ENCODE measurements at places on chromosomes 3 and 15.

DNA sequence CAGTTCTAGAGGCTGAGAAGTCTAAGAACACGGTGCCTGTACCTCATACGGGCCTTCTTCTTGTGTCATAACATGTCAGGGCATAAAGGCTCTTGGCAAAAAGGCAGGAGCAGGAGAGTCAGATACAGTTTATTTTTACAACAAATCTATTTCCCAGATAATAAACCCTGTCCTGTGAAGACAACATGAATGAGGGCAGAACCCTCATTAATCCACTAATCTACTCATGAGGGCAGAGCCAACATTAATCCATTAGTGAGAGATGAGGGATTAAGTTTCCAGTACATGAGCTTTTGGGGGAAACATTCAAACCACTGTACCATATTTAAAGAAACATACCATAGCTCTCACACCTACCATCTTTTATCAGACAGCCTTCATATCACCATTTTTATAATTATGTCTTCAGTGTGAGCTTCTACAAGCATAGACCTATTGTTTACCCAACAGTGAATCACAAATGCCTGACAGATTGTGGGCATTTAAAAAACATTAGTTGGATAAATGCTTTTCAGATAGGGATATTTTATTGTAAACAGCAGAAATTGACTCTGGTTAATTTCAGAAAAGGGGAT, 645.8 kb downstream of the GRM7 start:
- DNase-seq, result no peak
- H3K27ac ChIP-seq, result no peak overlapping the region
- H3K36me3 ChIP-seq, result no peaks in the 10 kb centered on the region
- H3K27me3 ChIP-seq, result no peaks in the 10 kb centered on the region

DNA sequence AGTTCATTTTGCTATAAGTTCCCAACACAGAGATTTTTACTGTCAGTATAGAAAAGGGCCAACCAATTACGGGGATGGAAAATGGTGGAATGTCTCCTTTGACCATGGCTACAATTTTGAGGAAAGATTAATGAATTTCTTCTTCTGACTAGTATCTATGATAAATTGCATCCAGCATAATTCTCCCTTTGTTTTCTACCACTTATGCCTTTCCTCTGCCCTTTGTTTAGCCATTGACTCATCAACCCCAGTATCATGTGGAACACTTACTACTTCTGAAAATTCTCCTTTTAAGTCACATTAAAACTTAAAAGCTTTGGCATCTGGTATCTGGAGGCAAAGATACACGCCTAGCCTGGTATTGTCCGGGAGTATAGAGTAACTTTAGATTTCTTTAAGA, 92.9 kb upstream of the CADPS start:
- H3K27ac ChIP-seq, result no peak overlapping the region
- H3K27me3 ChIP-seq, result no peaks in the 10 kb centered on the region
- no peak overlapping the region for H3K4me3 ChIP-seq
- DNase-seq, result no peak
- no peaks in the 10 kb centered on the region for H3K4me1 ChIP-seq

GRCh38 chr3:144762091-144762490, 790.5 kb downstream of the DIPK2A start:
- H3K4me3 ChIP-seq, result no peak overlapping the region
- no peak for DNase-seq
- no peaks in the 10 kb centered on the region for H3K27me3 ChIP-seq
- no peaks in the 10 kb centered on the region for H3K36me3 ChIP-seq
- no peak overlapping the region for H3K27ac ChIP-seq
- no peaks in the 10 kb centered on the region for H3K4me1 ChIP-seq

GRCh38 chr3:157618075-157618760, 115.0 kb upstream of the VEPH1 start:
- H3K4me3 ChIP-seq, result no peak overlapping the region
- H3K27me3 ChIP-seq, result peaks cover 28% of the 10 kb centered on the region
- H3K27ac ChIP-seq, result no peak overlapping the region
- H3K36me3 ChIP-seq, result no peaks in the 10 kb centered on the region
- no peaks in the 10 kb centered on the region for H3K4me1 ChIP-seq

- no peaks in the 10 kb centered on the region for H3K36me3 ChIP-seq
- H3K27ac ChIP-seq, result no peak overlapping the region
- H3K4me3 ChIP-seq, result no peak overlapping the region
- DNase-seq, result no peak
- H3K4me1 ChIP-seq, result no peaks in the 10 kb centered on the region
- peaks cover 34% of the 10 kb centered on the region for H3K27me3 ChIP-seq
Measured at GRCh38 chr3:113234688-113235260, 23.4 kb downstream of the BOC start.

DNA sequence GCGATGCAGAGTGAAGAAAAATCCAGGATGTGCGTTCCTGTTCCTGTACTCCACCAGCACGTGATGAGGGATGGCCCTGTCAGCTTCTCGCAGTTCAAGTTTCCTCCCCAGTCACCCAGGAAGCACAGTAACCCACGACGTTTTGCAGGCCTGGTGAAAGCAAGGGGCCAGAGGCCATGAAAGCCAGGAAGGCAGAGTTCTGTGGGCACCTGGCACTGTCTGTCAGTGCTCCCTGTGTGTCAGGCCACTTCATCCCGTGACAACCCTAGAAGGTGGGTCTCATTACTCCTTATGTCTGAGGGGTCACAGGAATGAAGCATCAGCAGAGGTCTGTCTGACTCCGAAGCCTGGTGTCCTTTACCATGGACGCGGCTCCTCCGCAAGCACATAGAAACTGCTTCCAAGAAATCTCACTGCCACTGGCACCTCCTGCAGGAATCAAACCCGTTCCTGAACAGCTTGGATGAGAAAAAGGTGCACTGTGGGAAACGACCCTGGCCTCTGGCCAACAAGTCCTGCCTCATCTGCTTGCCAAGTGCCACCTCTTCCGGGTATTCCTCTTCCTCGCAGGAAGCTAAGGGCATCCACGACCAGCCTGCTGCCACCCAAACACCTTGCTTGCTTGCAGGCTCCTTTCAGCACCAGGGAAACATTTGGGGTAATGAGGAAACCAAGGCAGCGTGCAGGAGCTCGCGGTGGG, 14.6 kb downstream of the RAB43 start:
- no peak for DNase-seq
- H3K4me3 ChIP-seq, result no peak overlapping the region

All from central memory CD8-positive, alpha-beta T cell (primary cell).